ENCODE measurements at places on chromosomes 12 and 14.

GRCh38 chr12:1801303-1801975, 18.9 kb upstream of the LRTM2 start:
- DNase-seq = no peak

- no peak for DNase-seq
These were observed 21.7 kb downstream of the CERS5 start for GRCh38 chr12:50145439-50145838.

DNA sequence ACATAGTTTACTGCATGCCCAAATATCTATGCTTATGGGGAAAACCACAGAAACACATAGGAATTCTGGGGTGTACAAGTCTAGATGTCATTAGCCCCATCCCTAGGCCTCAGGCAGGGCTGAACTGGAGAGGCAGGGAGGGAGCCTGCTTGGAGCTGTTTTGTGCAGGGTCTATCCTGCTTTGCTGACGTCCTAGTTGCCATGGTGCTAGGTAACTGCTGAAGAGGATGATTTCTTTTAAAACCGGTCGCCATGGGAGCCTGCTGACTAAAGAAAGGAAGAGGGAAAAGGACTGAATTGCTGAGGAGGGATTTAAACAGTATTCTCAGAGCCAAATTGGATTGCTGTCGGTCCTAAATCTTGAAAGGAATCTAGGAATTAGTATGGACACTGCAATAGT, 10.7 kb downstream of the GPR19 start:
- DNase-seq = peak; percentile 56

GRCh38 chr12:117202033-117202432, 11.8 kb upstream of the FBXO21 start:
- no peak for DNase-seq

DNA sequence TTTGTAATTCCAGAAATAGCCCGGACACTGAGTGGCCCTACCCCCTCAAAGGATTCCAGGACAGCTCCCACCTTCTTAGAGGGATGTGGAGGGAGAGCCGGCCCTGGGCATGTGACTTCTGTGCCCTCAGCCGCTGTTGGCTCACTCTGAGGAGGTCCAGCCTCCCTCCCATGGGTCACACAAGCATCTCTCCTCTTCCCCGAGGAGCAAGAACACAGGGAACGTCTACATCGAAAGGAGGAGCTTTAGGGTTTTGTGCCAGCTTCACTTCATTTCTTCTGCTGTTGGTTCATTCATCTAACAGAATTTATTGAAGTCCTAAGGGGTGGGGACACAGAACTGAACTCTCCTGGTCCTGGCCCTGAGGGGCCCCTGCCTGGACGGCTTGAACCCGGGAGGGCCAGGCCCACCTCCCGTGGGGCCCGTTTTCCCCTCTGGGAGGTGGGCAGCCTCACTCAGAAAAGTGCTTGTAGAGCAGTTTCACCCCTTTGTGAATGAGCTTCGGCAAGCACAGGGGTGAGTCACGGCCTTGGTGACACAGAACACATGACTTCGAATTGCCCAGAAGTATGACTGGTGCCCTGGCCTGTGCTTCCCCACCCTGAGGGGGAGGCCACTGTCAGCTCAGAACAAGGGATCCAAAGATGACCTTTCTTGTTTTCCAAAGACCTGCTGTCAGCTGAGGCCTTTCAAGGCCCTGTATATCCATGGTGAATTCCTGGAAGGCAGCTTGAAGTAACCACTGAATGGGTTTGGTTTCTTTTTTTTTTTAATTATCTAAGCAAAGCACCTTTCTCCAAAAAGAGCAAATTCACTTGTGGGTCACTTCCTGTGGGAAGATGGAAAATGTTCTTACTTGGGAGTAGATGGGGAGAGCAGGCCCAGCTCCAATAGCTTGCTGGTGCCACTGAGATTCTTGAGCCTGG, 39.2 kb downstream of the NFKBIA start:
- DNase-seq = no peak

- peak; percentile 76 for DNase-seq
These were observed 332.4 kb upstream of the PRICKLE1 start for GRCh38 chr12:42921741-42922504.

- no peak for DNase-seq
These were observed 59.3 kb downstream of the IFNG start for GRCh38 chr12:68100241-68100640.

DNA sequence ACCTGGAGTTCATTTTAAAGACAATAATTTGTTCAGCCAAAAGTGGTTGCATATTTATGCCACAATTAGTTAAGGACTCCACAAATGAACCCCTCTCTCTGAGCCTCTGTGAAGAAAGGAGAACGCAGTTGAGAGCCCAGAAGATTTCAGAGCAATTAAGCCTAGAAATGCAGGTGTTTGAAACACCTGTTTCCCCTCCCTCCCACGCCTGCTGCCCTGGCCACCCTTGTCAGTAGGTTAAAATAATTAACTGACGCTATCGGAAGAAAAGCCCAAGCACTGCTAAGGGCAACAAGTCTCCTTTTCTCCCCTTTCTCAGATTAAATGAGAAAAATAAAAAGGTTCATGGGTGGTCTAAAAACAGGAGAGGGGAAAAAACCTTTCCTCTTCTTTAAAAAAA, 99.2 kb downstream of the PPM1A start:
- no peak for DNase-seq

- no peak for DNase-seq
These were observed 24.8 kb upstream of the TMEM132D start for GRCh38 chr12:129928643-129929042.

DNA sequence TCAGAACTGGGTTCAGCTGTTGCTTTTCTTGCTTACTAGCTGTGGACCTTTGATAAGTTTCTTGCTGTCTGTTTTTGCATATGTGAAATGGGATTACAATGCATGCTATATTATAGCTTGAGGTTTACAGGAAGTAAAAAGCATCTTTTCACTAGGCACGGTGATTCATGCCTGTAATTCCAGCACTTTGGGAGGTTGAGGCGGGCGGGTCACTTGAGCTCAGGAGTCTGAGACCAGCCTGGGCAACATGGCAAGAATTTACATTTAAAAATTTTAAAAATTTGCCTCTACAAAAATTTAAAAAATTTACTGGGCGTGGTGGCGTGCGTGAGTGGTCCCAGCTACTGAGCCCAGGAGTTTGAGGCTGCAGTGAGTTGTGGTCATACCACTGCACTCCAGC, 42.0 kb downstream of the CALM1 start:
- DNase-seq = no peak

DNA sequence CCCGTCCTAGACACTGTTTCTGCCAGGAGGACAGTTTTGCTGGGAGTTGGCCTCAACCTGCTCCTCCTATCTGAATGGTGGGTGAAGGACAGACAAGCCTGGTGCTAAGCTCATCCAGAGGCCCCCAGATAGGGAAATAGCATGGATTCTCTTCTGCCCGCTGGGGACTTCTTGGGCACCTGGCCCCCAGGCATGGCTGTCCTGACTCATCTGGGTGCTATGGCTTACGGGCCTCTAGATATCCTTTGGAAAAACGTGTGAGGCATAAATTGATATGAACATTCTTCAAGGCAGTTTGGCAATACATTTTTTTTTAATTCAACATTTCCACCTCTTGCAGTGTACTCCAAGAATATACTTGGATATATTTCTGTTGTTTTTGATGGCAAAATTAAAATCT, 8.6 kb downstream of the TECPR2 start:
- no peak for DNase-seq

- no peak for DNase-seq
These were observed 35.3 kb downstream of the STX2 start for GRCh38 chr12:130803702-130804101.

- DNase-seq = no peak
These were observed 30.6 kb upstream of the NFYB start for GRCh38 chr12:104168596-104168995.
